ENCODE measurements at places on chromosomes 6 and 20.

- DNase-seq = no peak
Observed at GRCh38 chr6:137171824-137172733, 1.4 kb downstream of the IL22RA2 start.

- DNase-seq = no peak
Observed at GRCh38 chr20:50646483-50646996, 44.8 kb downstream of the RIPOR3 start.

DNA sequence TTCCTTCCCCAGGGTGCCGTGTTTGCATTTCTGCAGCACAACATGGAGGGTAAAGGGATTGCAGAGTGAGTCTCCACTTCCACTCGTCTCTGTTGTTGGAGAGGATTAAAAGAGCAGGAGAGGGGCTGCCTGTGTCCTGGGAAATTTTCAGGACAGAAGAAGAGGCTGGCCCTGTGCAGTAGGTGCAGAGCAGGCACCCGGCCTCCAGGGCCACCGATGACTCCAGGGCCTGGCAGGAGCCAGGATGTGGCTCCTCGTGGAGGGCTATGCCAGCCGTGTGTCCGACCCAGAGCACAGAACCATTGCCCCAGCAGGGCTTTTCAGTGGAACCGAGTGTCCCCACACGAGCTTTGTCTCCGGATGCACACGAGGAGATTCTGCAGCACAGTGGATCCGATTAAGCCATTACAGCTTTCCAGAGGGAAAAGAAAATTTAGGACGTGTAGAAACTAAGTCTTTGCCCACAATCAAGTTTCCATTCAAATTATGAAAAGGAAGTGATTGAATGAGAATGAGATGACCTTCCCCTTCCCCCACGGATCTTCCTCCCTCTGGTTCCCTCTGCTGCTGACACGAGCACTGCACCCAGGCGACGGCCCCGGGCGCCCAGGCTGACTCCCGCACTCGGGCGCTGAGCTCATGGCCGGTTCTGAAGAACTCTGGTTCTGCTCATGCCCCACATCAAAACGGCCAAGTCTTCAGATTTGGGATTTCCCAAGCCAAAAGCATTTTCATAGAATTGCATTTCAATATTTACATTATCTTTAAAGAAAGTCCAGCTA lies 43.1 kb upstream of the UNC93A start:
- no peak for DNase-seq

DNA sequence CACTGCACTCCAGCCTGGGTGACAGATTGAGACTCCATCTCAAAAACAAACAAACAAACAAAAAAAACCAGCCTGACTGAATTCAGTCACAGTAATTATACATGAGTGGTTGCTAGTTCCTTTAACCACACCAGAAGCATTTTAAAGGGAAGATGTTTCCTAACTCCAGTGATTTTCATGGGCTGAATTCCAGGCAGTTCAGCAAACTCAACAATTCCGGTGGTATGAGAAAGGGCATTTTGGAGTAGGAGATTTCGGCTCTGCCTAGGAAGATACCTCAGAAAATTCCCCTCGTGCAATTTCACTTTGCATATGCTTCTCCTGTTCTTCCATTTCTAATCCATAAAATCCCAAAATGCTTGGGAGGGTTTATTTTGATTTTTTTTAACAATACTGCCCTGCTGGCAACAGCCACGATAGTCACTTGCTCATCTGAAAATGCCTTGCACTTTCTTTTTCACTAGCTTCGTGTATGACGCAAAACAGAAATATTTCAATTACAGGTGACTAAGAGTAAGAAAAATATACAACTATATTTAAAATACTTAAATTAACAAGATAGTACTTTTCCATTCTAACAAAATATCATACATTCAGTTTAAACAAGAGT lies 48.3 kb upstream of the IPCEF1 start:
- no peak for DNase-seq

GRCh38 chr6:136317971-136318370 lies 28.3 kb upstream of the BCLAF1 start:
- DNase-seq = no peak

- DNase-seq = peak; percentile 27
Observed at GRCh38 chr6:96923871-96924493, 546 bp upstream of the KLHL32 start.

- DNase-seq = no peak
Observed at GRCh38 chr6:108596956-108597355, 36.2 kb downstream of the FOXO3 start.

- peak; percentile 9 for DNase-seq
Observed at GRCh38 chr20:25220021-25220730, 24.7 kb downstream of the ENTPD6 start.

DNA sequence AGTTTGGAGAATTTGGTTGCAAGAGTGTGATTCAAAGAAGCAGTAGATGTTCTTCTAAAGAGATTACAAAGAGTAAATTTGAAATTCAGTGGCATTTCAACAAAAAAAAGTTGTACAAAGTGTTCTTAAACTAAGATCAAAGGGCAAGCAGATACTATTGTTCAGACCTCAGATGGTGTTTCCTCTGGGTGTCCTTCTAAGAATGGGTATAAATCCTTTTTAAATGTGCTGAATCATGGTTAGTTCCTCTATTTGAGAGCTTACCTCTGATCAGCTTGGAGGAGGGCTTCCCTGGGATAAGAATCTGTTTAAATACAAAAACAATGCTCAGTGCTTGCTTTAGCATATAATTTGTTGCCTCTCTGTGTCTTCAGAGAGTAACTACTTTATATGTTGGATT lies 6.3 kb downstream of the BMP6 start:
- DNase-seq = no peak

GRCh38 chr6:23456396-23456795 lies 669.6 kb upstream of the NRSN1 start:
- no peak for DNase-seq
